ENCODE measurements at places on chromosomes 1 and 21.

DNA sequence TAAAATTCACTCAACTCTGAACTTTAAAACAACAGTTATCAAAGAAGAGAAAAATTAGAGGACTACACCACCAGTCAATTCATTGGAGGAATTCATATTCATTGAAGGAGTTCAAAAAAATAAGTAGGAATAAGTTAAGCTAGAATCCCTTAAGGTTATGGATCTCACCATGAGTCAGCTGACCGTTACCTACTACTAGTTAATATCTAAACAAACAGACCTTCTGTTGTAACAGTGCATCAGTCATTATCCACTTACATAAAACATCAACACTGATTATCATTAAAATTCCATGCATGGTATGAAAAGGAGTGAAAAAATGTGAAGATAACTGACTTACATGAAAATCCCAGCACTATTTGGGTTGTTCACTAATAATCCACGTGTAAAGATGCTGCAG, 44.9 kb downstream of the FOXJ3 start:
- no peak for DNase-seq

- DNase-seq: no peak
These were observed 3.2 kb upstream of the AVPR1B start for GRCh38 chr1:206120406-206120805.

DNA sequence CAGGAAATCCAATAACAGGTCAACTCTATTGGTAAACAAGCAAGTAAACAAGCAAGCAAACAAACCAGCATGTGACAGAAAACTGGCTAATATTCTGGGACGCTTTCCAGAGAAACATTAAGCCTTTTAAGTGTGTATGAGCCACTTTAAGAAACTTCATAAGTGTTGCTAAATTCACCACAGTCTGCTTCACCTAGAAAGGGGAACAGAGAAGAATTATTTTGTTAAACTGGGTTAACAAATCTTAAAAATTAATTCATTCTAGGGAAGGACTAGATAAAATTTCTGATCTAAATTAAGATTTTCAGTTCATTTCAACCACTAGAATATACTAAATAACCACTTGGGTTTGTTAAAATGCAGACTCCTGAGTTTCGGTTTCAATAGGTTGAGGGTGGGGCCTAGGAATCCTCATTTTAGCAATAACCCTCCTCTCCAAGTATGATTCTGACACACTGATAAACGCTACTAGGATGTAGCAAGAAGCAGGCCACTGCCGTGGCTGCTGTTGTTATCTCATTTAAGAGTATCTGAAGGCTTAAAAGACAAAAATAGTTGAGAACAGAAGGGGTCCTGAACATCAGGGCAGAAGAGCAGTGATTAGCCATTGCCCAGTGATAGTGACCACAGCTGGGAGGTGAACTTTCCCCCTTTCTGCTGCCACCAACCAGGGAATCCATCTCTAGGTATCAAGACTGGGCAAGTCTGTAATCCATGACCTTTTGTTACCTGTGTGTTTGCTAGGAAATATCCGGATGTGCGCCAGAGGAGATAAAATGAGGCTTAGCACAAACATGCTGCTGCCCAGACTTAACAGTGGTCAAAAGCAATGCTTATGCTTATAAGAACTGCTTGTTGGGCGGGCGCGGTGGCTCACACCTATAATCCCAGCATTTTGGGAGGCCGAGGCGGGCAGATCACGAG, 11.2 kb downstream of the CREG1 start:
- DNase-seq: no peak

- DNase-seq: no peak
These were observed 62.9 kb downstream of the ADAMTS1 start for GRCh38 chr21:26782331-26782730.

- no peak for DNase-seq
These were observed 70.6 kb downstream of the ALPL start for GRCh38 chr1:21579791-21580190.
